ENCODE measurements at places on chromosomes 12 and 14. TPM values are rescaled to one million over a fixed set of nuclear protein-coding genes. Genes with fewer than 3 reads are reported as not detected.
A peak's percentile ranks its signal among the peaks of the same experiment; 100 is the strongest.

The CBX5 gene
- total RNA-seq: 148 TPM

The IFNG-AS1 gene
- total RNA-seq: 0.21 TPM

The TMEM179 gene
- not detected for total RNA-seq

The TNFAIP2 gene
- 0.23 TPM for total RNA-seq

The TAS2R7 gene
- total RNA-seq: not detected

The PGF gene
- total RNA-seq: 0.21 TPM

The RPGRIP1 gene
- not detected for total RNA-seq

The MDM1 gene
- total RNA-seq: 28.9 TPM

DNA sequence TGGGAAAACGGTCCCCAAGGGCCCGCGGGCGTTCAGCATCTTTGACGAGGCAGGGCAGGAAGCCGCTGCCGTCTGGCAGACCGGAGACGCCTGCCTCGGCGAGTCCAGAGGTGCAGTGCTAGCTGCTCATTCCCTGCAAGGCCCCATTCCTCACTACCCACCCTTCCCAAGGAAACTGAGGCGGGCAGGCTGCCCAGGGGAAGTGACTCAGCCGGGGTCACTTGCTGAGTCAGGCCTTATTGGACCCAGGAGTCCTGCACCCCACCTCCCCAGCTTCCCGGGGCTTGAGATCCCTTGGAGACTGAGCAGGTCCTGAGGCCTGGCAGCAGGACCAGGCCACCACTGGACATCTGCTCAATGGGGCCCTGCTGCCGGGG, 3.7 kb downstream of the SH2B3 start:
- peaks cover 70% of the 10 kb centered on the region for H3K4me1 ChIP-seq
- H3K36me3 ChIP-seq: peaks cover 40% of the 10 kb centered on the region
- peak overlapping the region; percentile 94 for H3K27ac ChIP-seq
- H3K4me3 ChIP-seq: peak overlapping the region; percentile 89
- no peak for DNase-seq

DNA sequence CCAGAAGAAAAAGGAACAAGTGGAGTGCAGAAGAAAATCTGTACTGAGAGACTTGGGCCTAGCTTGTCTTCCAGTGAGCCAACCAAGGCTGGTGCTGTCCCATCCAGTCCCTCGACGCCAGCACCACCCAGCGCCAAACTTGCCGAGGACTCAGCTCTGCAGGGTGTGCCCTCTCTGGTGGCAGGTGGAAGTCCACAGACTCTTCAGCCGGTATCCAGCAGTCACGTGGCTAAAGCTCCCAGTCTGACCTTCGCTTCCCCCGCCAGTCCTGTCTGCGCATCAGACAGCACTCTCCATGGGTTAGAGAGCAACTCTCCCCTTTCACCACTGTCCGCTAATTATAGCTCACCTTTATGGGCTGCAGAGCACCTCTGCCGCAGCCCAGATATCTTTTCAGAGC, 15.6 kb downstream of the CIPC start:
- no peak overlapping the region for H3K4me3 ChIP-seq
- H3K4me1 ChIP-seq: no peaks in the 10 kb centered on the region
- no peak overlapping the region for H3K27ac ChIP-seq
- DNase-seq: no peak
- H3K27me3 ChIP-seq: no peaks in the 10 kb centered on the region

- H3K27me3 ChIP-seq: no peaks in the 10 kb centered on the region
- no peak for DNase-seq
- no peak overlapping the region for H3K27ac ChIP-seq
Observed at GRCh38 chr14:35400648-35401421, 3.7 kb downstream of the NFKBIA start.

DNA sequence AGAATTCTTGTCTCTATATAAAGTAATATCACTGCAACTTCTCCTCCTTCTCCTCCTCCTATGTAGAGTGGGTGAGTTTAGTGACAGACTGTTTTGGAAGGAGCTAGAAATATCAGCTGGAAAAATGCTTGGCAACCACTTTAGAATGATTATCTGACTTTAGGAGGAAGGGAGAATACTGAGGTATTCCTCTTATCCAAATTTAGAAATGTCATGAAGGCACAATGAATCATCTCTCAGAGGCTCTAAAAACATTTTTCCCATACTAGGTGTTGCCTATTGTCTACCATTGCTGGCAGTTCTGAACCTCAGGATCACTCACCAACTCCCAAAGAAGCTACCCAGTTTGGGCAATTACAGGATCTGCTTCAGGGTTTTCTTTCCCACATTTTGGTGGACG, 306.6 kb upstream of the ATP2B1 start:
- H3K27ac ChIP-seq: no peak overlapping the region
- DNase-seq: no peak
- no peaks in the 10 kb centered on the region for H3K36me3 ChIP-seq
- H3K4me3 ChIP-seq: no peak overlapping the region

DNA sequence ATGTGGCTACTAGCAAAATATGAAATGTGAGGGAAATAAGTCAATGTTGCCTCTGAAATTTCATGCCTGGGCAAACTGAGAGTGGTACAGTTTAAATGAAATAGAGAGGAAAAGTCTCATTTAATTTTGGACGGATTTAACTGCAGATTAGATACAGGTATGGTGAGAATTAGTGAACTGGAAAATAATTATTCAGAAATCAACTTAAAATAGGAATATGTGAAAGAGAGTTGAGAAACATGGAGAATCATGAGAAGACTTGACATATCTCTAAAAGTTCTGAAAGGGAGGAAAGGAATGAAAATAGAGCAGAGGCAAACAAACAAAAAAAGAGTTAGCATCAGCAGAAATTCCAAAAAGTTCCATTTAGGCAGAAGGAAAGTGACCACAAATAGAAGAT, 33.5 kb upstream of the BMAL2 start:
- no peaks in the 10 kb centered on the region for H3K4me1 ChIP-seq
- no peaks in the 10 kb centered on the region for H3K27me3 ChIP-seq
- no peak for DNase-seq
- H3K36me3 ChIP-seq: peaks cover 15% of the 10 kb centered on the region
- H3K4me3 ChIP-seq: no peak overlapping the region

DNA sequence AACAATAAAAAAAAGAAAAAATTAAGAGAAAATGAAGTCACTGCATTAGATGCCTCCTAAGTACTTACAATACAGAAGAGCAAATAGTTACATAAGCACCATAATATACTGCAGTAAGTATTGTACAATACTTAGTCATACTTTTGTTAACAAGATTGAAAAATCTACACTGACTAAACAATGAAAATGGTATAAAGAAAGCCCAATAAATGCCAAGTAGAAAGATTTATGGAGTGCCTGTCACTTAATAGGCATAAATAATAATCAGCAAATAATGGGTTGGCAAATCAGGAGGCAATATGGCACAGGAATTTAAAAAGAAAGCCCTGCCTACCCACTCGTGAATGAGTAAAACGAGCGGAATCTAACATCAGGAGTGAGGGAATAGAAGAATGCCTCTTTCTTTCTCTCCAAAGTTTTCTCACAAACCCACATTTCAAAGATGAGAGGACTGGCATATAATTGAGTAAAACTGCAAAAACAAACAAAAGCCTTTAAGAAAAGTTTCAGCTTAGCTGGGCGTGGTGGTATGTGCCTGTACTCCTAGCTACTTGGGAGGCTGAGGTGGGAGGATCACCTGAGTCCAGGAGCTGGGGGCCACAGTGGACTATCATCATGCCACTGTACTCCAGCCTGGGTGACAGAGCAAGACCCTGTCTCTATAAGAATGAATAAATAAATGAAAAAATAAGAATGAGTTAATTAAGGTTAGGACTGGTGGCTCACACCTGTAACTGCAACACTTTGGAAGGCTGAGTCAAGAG, 36.1 kb downstream of the CRY1 start:
- peaks cover 3% of the 10 kb centered on the region for H3K36me3 ChIP-seq
- H3K4me1 ChIP-seq: no peaks in the 10 kb centered on the region
- no peak for DNase-seq
- H3K27me3 ChIP-seq: no peaks in the 10 kb centered on the region
- no peak overlapping the region for H3K27ac ChIP-seq

DNA sequence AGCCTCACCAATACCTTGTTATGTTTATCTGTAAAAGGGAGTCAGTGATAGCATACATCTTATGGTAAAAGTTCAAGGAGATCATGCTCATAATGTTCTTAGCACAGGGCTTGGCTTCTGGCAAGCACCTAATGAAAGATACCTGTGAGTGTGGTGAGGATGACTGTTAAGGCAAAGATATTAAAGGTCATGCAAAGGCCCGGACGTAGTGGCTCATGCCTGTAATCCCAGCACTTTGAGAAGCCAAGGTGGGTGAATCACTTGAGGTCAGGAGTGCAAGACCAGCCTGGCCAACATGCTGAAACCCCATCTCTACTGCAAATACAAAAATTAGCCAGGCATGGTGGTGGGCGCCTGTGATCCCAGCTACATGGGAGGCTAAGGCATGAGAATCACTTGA, 425.9 kb upstream of the TBX3 start:
- no peak for DNase-seq
- H3K27me3 ChIP-seq: no peaks in the 10 kb centered on the region
- H3K27ac ChIP-seq: no peak overlapping the region
- H3K4me3 ChIP-seq: no peak overlapping the region

GRCh38 chr12:109923481-109924245, 23.6 kb downstream of the TCHP start:
- H3K4me3 ChIP-seq: no peak overlapping the region
- no peaks in the 10 kb centered on the region for H3K4me1 ChIP-seq
- H3K36me3 ChIP-seq: peaks cover 23% of the 10 kb centered on the region

DNA sequence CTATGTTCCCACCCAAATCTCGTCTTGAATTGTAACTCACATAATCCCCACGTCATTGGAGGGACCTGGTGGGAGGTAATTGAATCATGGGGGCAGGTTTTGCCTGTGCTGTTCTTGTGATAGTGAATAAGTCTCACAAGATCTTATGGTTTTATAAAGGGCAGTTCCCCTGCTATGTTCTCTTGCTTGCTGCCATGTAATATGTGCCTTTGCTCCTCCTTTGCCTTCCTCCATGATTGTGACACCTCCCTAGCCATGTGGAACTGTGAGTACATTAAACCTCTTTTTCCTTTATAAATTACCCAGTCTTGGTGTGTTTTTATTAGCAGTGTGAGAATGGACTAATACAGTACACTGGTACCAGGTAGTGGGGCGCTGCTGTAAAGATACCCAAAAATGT, 177.6 kb upstream of the SYT10 start:
- no peak overlapping the region for H3K4me3 ChIP-seq
- H3K27me3 ChIP-seq: no peaks in the 10 kb centered on the region
- H3K4me1 ChIP-seq: no peaks in the 10 kb centered on the region
- H3K27ac ChIP-seq: no peak overlapping the region

GRCh38 chr12:80778005-80778541, 61.4 kb downstream of the MYF5 start:
- no peaks in the 10 kb centered on the region for H3K4me1 ChIP-seq
- H3K4me3 ChIP-seq: no peak overlapping the region
- no peak overlapping the region for H3K27ac ChIP-seq
- DNase-seq: no peak

GRCh38 chr12:56629459-56630179, 507 bp downstream of the BAZ2A start:
- no peaks in the 10 kb centered on the region for H3K27me3 ChIP-seq
- peaks cover 68% of the 10 kb centered on the region for H3K4me1 ChIP-seq
- H3K36me3 ChIP-seq: peaks cover 33% of the 10 kb centered on the region
- H3K27ac ChIP-seq: peak overlapping the region; percentile 83

DNA sequence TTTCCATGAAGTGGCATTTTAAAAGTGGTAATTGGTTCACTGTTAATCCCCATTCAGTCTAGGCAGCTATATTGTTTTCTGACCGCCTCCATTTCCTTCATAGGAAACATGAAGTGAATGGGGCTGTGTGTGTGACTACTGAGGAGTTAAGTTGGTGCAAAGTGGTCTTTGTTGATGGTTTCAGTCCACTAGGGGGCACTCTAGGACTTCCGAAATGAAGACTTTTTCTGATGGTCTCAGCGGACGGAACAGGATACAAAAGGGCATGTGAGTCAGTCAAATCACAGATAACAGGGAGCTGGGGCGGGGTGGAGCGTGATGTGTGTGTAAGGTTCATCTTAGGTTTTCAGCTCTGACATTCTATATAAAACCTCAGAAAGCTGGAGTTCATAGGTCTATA, 240.1 kb upstream of the OR4E1 start:
- H3K36me3 ChIP-seq: peaks cover 2% of the 10 kb centered on the region
- peak overlapping the region; percentile 68 for H3K27ac ChIP-seq
- H3K4me1 ChIP-seq: peaks cover 51% of the 10 kb centered on the region
- peak overlapping the region; percentile 16 for H3K4me3 ChIP-seq
- H3K27me3 ChIP-seq: peaks cover 4% of the 10 kb centered on the region
- peak; percentile 92 for DNase-seq

DNA sequence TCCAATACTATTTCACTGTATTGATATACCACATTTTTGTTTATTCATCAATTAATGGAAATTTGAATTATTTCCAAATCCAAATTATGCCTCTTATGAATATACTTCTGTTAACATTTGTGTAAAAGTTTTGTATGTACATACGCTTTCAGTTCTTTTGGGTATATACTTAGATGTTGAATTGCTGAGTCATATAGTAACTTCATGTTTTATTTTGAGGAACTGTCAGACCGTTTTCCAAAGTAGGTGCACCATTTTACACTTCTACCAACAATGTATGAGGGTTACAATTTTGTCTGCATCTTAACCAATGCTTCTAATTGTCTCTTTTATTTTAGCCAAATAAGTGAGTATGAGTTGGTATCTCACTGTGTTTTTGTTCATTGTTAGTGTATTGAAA, 10.2 kb upstream of the CCER1 start:
- H3K4me1 ChIP-seq: no peaks in the 10 kb centered on the region
- DNase-seq: no peak
- no peak overlapping the region for H3K27ac ChIP-seq
- peaks cover 7% of the 10 kb centered on the region for H3K27me3 ChIP-seq
- no peak overlapping the region for H3K4me3 ChIP-seq
- no peaks in the 10 kb centered on the region for H3K36me3 ChIP-seq

DNA sequence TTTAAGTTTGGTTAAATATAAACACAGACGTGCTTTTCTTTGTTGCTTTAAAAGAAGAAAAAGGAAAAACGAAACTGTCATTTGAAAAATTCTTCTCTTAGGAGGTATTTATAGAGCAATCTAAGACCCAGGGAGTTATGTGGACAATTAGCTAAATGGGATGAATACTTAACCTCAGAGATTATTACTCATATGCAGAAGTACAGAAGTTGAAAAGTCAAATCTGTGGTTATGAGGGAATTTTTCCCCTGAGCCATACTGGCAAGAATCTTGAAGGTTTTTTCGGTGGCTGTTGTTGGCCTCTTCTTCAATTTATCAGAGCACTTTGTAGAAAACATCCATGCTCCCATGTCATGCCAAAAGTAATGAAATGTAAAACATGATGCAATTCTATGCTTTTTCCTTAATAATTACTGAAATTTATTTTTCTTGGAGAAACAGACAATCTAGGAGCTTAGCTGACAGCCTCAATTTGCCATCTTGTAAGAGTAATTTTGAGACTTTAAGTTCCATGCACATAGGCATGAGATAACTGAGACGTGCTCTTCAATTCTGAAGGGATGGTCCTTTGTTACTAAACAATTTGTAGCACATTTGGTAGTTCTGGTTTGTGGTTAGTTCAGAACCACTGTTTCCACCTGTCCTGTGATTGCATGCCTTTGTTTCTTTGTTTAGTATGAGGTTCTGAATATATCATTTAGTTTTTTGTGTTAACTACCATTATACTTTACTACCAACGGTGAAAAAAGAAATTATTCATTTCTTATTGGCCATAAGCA, 126.6 kb downstream of the BCAT1 start:
- no peak overlapping the region for H3K27ac ChIP-seq
- H3K36me3 ChIP-seq: peaks cover 17% of the 10 kb centered on the region
- no peaks in the 10 kb centered on the region for H3K4me1 ChIP-seq
- no peak for DNase-seq

Data from activated CD8-positive, alpha-beta T cell treated with anti-CD3 and anti-CD28 coated beads, Interleukin-2, amount 10 ng/mL, durations not matched to agents 7 days and 5 days (primary cell).